ENCODE measurements at places on chromosomes 12 and 14. TPM values are rescaled to one million over a fixed set of nuclear protein-coding genes. Genes with fewer than 3 reads are reported as not detected.

CEBPE gene
- total RNA-seq: 2.5 TPM

MYH6 gene
- 0.05 TPM for total RNA-seq

WSCD2 gene
- total RNA-seq: 0.33 TPM

NOXRED1 gene
- 0.19 TPM for total RNA-seq

PLEKHG3 gene
- total RNA-seq: 7.7 TPM

SCNN1A gene
- 0.61 TPM for total RNA-seq

NGB gene
- 0.14 TPM for total RNA-seq

ADAMTS20 gene
- total RNA-seq: 0.09 TPM

TSPAN11 gene
- total RNA-seq: 0.85 TPM

RFX4 gene
- 0.05 TPM for total RNA-seq

TMEM253 gene
- 0.14 TPM for total RNA-seq

OAS2 gene
- total RNA-seq: 45.8 TPM

RGS6 gene
- total RNA-seq: 0.28 TPM

SYNDIG1L gene
- under 0.01 TPM for total RNA-seq

KRT2 gene
- total RNA-seq: 3.6 TPM

ACOT4 gene
- total RNA-seq: 0.76 TPM

PRPH gene
- 0.28 TPM for total RNA-seq

TSHR gene
- total RNA-seq: 20.1 TPM

SCYL2 gene
- 31.0 TPM for total RNA-seq

ASCL1 gene
- total RNA-seq: 17.8 TPM

CIROP gene
- total RNA-seq: 0.05 TPM

LMNTD1 gene
- not detected for total RNA-seq

HOXC13 gene
- 0.05 TPM for total RNA-seq

SYT1 gene
- 1.5 TPM for total RNA-seq

RIMBP2 gene
- 0.47 TPM for total RNA-seq

CIDEB gene
- 8.1 TPM for total RNA-seq

C14orf180 gene
- total RNA-seq: 0.42 TPM

SDR9C7 gene
- total RNA-seq: 0.33 TPM

All from thymus (tissue), 14 donors.